Heart left ventricle (tissue), 16 donors: ENCODE measurements at places on chromosomes 11 and 22. TPM values are rescaled to one million over a fixed set of nuclear protein-coding genes. Genes with fewer than 3 reads are reported as not detected.

DNA sequence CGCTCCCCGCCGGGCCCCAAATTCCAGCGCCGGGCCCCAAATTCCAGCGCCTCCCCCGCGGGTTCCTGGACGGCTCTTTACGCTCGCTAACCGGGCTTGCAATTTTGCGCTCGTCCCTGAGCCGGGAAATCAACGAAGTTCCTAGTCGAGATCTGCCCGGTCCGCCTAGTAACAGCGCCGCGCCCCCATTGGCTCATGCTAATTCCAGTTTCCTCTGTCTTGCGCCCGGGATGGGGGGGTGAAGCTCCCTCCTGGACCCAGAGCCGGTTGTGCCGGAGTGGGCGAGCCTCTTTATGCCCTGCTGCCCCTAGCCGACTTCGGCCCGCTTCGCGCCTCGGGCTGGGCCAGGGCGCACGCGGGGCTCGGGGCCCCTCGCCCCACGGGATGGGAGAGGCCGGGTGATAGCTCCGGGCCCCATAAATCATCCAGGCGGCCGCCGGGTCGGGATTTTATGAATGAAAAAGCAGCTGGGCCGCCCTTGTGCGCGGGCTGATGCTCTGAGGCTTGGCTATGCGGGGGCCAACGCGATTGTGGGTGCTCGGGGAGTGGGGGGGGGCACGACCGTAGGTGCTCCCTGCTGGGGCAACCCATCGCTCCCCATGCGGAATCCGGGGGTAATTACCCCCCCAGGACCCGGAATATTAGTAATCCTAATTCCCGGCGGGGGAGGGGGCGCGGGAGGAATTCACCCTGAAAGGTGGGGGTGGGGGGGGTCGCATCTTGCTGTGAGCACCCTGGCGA is 1.8 kb upstream of the CCND1 start:
- DNase-seq, result peak; percentile 96

DNA sequence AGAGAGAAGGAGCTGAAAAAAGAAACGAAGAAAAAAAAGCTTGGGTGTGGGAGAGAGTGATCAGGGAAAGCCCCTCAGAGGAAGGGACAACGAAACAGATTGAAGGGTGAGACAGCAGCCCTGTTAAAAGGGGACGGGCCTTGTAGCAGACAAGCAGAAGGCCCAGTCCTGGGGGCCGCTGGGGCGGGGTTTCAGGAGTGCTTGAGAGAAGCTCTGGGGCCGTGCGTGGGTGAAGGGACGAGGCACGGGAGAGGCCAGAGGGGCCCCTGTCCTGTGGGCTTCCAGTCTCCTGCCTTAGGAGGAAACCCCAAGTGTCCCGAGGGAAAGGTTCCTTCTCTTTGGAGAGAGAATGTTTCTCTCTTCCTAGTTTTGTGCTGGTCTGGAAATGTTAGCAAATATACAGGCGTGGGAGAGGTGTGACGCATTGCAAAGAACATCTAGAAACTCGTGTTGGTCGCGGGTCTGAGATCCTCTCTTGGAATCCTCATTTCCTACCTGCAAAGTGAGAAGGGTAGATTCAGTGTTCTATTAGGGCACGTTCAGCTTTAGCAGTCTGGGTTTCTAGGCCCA is 28.6 kb downstream of the ADAMTS15 start:
- no peak for DNase-seq

- DNase-seq, result no peak
Measured at GRCh38 chr11:83056204-83056603, 15.5 kb downstream of the RAB30 start.

GRCh38 chr11:108902027-108902469 is 237.2 kb downstream of the DDX10 start:
- DNase-seq, result no peak

Gene PAK1
- 14.1 TPM for total RNA-seq

Gene LRRC56
- not detected for total RNA-seq

Gene BATF2
- 33.4 TPM for total RNA-seq

Gene GAL
- not detected for total RNA-seq

Gene PDGFB
- 15.2 TPM for total RNA-seq

Gene KCNQ1OT1
- 0.45 TPM for total RNA-seq
